ENCODE measurements at places on chromosomes 6 and 20.
A peak's percentile ranks its signal among the peaks of the same experiment; 100 is the strongest.

DNA sequence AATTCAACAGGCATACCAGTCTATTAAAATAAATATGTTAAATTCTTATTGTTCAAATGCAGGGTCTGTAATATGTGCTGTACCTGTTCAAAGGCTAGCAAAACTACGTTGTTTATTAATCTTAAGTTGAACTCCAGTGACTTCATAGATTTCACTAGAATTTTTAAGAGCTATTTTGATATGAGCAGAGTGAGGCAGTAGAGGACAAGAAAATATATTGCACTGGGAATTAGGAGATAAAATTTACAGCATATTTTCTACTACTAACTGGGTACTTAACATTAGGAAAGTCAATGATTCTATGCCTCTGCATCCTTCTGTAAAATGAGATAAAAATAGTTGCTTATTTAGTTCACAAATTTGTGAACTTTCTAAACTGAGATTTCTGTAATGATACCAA is 162.2 kb upstream of the BMP5 start:
- DNase-seq: no peak

DNA sequence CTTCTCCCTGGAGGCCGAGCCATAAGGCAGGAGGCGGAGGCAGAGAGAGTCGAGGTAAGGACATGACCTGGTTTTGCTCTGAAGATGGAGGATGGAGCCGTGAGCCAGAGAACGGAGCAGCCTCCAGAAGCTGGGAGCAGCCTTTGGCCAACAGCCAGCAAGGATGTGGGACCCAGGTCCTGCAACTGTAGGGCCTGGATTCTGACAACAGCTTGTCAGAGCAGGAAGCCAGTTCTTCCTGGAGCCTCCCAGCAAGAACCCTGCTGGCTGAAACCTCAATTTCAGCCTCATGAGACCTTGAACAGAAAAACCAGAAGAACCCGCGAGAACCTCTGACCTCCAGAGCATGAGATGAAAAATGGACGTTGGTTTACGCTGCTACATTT is 13.4 kb upstream of the MRGBP start:
- no peak for DNase-seq

GRCh38 chr20:19952392-19952791 is 64.8 kb upstream of the NAA20 start:
- DNase-seq: no peak

DNA sequence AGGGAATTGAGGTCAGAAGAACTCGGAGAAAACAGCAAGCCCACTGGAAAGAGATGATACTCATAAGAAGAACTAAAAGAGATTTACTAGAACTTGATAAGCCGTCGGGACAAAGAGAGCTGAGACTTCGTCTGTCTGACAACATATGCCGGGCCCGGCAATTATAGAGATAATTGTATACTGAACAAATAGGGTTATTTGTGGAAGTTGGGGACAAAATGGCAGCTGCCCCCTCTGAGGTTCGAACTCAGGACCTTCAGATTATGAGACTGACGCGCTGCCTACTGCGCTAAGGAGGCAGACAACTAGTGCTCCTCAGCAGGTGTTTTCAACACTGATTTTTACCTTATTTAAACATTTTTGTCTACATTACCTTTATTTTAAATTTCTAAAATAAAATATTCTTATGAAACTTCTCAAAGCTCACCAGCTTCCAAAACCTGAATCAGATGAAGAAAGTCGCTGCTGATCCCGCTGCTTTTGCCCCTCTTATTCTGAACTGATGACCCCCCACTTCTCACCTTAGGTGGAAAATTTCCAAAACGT is 29.3 kb upstream of the TRIM27 start:
- DNase-seq: peak; percentile 52

- no peak for DNase-seq
Measured at GRCh38 chr6:132168961-132169360, 217.8 kb upstream of the CCN2 start.

DNA sequence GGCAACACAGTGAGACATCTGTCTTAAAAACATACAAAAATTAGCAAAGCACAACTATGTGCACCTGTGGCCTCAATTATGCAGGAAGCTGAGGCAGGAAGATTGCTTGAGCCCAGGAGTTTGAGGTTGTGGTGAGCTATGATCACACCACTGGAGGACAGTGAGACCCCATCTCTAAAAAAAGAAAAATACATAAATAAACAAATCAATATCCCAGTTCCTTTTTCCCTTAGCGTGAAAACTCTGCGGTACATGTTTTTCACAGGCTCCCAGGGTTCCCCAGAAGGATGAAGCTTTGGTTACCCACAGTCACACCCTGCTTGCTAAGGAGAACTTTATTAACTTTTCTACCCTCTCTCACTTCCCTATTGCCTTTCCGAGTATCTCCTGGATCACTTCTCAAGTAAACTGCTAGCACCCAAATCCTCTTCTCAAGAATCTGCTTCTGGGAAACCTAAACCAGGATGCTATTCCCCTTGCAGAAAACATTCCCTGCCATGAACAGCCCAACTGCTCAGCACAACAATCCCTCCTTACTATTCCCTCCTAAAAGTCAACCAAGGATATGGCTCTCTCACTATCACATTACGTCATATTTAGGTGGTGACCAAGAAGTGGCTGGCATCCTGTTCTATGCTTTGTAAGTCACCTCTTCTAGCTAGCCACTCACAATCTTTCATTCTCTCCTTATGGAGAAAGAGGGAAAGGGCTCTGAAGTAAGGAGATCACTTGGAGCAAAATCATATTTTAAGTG is 122.4 kb downstream of the IPCEF1 start:
- no peak for DNase-seq

All from activated CD4-positive, alpha-beta T cell treated with anti-CD3 and anti-CD28 coated beads for 24 hours (primary cell).